ENCODE measurements at places on chromosomes 5 and 9.

DNA sequence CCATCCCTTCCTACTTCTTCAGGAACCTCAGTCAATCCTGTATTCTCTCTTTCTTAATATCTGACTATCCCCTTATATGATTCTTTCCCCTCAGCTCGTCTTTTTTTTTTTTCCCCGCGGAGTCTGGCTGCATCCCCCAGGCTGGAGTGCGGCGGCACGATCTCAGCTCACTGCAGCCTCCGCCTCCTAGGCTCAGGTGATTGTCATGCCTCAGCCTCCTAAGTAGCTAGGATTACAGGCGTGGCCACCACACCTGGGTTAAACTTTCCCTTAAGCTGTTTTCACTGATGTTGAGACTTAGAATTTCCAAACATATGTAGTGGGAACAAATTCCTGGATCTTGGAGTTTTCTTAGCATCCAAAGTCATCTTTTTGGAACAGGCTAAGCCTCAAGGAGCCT, 13.3 kb upstream of the RUSC2 start:
- no peak for DNase-seq

DNA sequence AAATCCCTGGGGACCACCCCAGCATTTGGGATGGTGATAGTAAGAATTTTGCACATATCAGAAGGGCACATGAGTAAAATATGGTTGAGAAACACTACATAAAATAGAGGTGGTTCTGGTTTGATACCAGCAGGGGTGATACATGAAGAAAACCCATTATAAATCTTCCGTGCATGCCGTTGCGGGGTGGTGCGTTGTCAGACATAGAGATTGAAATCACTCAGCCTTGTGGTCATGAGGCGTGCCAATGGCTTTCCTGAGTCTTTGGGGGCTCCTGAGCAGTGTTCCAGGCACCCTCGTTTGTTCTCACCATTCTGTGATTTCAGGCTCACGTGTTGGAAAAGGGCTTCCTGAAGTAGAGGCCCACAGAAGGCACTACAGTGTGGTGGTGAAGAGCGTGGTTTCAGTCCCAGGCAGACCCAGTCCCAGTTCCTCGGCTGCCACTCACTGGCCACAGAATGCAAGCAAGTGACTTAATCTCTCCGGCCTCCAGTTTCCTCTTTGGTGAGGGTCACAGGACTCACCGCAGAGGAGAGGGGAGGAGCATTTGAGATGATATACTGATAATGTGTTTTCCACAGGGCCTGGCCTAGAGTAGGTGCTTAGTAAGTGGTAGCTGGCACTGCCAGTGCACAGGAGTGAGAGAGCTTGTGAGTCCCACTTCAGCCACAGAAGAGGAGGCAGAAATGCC, 20.5 kb upstream of the GLRX start:
- DNase-seq: peak; percentile 58

DNA sequence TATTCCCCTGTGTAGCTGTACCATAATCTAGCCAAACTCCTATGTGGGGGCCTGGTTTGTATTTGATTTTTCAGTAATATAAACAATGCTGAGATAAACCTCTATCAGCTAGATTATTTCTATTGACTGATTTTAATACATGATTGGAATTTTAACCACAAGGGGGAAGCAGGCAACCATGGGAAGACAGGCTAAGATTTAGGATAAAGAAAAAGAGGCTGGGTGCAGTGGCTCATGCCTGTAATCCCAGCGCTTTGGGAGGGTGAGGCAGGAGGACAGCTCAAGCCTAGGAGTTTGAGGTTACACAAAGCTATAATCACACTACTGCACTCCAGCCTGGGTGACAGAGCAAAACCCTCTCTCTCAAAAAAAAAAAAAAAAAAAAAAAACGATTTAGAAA, 18.1 kb upstream of the GPX3 start:
- no peak for DNase-seq

DNA sequence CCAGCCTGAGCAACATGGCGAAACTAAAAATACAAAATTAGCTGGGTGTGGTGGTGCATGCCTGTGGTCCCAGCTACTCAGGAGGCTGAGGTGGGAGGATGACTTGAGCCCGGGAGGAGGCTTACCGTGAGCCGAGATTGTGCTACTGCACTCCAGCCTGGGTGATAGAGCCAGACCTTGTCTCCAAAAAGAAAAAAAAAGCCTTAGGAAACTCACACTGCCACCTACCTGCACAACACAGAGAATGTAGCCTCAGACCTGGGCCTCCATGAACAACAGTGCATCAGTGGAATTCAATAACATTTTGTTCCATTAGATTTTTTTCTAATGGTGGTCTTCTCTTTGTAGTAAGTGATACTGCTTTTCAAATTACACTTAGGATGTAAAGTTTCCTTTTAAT, 63.8 kb upstream of the RARS1 start:
- no peak for DNase-seq

DNA sequence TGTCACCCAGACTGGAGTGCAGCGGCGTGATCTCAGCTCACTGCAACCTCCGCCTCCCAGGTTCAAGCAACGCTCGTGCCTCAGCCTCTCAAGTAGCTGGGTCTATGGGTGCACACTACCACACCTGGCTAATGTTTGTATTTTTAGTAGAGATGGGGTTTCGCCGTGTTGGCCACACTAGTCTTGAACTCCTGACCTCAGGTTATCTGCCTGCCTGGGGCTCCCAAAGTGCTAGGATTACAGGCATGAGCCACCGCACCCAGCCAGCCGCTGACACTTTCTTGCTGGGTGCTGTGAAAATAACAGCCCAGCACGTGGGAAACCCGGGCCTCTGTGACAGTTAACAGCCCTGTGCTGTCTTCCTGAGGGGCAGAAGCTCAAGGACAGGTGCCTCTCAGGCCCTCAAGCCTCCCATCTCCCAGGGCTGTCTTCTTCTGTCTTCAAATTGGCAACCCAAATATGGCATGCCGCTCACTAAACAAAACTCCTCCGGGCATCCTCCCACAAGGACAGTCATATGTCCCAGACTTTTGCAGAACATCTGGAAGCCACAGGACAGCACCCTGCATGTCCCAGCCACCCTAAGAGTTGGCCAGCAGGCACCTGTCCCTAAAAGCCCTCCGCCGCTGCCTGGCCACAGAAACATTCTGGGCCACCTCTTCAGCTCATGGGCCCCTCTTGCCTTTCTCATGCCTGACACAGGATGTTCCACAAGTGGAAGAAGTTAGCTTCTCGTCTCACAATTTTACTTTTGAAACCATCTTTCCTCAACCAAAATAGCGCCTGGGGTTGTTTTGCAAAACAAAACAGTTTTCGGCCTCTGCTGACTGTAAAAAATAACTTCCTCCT, 233.6 kb downstream of the SYK start:
- DNase-seq: no peak

- DNase-seq: no peak
Observed at GRCh38 chr9:113665064-113665463, 201.5 kb downstream of the RGS3 start.

DNA sequence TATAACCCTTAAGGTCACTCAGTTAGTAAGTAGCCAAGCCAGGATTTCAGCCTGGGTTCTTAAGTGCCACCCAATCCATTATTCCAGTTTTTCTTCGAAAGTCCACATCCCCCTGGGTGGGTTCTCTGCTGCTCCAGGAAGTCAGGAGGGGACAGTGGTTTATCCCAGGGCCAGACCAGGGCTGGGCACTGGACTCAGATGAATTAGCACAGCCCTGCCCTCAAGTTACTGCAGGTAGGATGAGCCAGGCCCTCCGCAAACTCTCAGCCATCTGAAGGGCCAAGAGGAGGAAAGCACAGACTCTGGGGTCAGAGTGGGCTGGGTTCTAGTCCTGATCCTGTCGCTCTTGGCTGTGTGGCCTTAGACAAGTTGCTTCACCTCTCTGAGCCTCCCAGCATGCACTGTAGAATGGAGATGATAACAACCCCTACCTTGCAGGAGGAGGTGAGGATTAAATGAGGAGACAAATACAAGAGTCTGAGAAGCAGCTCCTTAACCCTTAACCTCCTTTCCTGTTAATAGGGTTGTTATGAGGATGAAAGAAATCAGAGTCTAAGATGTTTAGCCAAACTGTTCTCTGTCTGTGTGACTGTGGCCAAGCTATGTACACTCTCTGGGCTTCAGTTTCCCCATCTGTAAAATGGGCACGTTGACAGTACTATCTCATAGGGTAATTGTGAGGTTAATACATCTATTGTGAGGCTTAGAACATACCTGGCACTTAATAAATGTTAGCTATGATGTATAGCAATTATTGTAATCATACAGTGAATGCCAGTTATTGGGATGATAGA, 6.8 kb upstream of the NEURL1B start:
- DNase-seq: no peak

- DNase-seq: no peak
Observed at GRCh38 chr5:34582371-34582770, 73.8 kb upstream of the RAI14 start.

GRCh38 chr9:16974436-16974835, 104.0 kb upstream of the BNC2 start:
- DNase-seq: no peak

GRCh38 chr5:57687596-57687995, 205.0 kb upstream of the ACTBL2 start:
- DNase-seq: no peak

DNA sequence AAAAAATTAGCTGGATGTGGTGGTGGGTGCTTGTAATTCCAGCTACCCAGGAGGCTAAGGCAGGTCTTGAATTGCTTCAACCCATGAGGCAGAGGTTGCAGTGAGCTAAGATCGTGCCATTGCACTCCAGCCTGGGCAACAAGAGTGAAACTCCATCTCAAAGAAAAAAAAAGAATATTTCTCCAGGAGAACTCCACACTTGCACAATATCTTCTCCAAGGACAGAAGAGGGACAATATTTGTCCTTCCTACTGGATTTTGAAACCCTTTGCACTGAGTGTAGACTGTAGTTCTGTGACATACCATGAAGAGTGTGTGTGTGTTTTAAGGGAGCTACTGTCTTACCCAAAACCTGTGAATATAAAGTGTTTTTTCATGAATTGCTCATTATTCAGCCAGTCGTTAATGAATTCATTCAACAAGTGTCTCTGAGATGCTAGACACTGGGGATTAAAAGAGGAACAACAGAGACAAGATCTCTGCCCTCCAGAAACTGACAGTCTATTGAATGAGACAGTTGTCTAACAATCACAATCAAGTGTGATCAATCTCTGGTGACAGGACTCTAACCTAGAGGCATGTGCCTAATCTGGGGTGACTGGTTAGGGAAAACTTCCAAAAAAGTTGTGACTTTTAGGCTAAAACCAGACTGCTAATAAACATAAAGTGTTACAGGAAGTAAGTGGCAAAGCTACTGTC, 9.8 kb upstream of the UBE2D2 start:
- DNase-seq: no peak

DNA sequence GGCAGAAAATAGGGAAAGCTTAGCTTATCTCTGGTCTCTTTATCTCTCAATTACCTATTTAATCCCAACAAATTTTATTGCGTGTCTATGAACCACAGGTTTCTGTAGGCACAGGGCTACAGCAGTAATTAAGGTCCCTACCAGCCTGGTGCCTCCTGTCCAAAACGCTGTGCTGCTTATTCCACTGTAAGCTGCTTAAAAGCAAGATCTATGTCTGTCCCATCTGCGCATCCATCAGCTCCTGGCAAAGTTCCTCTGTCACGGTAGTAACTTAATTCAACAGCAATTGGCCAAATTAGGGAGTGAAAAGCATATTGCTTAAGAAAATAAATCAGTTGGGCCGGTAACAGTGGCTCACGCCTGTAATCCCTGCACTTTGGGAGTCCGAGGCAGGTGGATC, 235.8 kb upstream of the VLDLR start:
- no peak for DNase-seq

DNA sequence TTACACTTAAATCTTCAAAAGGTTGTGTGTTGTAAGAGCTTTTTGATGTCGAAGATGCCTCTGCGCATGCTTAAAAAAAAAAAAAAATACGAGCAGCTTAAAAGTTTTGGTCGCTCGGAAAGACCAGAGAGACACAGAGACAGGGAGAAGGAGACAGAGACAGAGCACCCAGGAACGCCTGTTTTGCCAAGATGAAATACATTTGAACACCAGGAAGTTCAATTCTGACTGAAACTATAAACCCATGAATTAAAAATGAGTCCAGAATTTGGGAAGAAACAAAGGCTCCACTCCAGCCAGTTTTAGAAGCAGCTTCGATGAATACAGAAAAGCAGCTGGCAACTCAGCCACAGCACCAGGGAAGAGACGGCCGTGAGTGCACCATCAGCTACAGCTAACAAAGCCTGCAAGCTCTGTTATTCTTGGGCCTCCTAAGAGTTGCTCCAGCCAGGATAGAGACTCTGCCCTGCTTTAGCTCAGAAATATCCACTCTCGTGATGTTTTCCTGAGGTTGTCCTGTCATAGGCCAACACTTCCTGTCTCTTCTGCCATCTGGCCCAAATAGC, 2.5 kb upstream of the ZNF474 start:
- DNase-seq: no peak

- DNase-seq: no peak
Observed at GRCh38 chr9:131346559-131346958, 47.3 kb upstream of the PRRC2B start.

GRCh38 chr5:136038635-136039034, 9.8 kb downstream of the TGFBI start:
- no peak for DNase-seq

DNA sequence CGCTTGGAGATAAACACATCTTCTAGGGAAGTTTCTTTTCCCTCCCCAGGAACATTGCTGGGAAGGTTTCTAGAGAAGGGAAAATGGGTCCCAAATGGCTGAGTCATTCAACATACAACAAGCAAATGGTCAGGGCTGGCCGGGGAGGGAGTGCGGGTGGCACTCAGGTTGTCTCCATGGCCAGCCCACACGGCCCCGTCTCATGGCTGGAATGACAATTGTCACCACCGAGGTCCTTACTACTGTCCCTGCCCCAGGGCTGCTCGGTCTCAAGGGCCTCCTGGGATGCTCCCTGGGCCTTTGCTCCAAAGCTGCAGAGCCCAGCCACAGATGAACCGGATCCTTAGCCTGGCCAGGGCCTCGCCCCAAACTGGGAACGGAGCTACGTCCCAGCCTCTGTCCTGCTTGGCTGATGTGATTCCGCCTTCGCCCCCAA, 121.9 kb downstream of the FGF18 start:
- DNase-seq: no peak

DNA sequence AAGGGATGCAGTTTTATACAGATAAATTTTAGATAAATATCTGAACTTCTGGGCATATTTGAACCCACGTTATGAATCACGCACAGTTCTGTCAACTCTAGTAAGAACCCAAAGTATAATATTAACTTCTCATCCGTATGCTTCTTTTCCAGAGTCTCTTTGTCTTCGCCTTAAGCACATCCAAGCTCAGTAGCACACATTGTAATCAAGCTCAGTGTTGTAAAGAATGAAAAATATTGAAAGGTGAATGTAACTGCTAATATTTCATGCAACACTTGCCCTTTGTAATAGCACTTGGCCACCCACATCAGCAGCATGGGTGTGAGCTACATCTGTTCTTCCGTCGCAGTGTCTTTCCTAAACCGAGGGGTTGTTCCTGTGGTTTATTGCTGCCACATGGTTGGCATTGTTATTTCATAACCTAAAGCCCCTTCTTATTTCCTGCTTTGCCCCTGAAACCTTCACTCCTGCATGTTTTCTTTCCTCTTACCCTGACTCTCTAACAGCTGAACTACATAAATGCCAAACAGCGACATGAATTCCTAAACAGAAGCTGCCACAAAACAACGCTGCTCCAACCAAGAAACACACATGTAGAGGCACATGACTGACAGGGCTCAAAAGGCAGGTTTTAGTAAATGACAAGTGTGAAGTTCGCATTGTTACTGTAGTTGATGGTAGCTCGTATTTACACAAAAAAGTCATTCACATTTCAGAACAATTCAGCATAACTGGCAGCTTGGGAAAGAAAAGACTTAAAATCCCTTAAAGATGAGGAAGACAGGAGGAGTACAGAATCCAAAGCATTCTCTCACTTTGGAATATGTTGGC, 190.1 kb upstream of the MEF2C start:
- DNase-seq: no peak

Data from activated CD4-positive, alpha-beta T cell treated with anti-CD3 and anti-CD28 coated beads, Interleukin-2, amount 50 U/mL, for 24 hours (primary cell).